COR-L47 (cell line): ENCODE measurements at places on chromosomes 12 and 14.

GRCh38 chr14:26870722-26871617, 273.1 kb upstream of the NOVA1 start:
- DNase-seq = peak; percentile 49

GRCh38 chr14:63647696-63648410, 6.2 kb upstream of the WDR89 start:
- DNase-seq = no peak

DNA sequence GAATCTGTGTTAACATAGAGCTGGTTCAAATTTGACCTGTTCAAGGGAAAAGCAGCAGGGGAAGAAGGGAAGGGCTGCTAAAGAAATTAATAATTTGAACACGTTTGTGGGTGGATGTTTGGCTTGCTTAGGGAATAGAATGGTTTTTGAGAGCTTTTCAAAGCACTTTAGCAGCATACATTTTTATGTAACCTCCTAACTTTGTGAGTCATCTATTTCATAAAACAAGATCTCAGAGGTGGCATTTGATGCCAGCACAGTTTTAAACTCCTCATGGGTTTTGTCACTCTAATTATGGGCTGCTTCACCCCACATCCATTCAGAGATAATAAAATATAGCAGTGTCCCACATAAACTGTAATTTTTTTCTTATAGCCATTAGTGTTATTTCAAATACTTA, 143.8 kb downstream of the ACSS3 start:
- DNase-seq = no peak

- no peak for DNase-seq
Observed at GRCh38 chr12:122886851-122887818, 8.8 kb downstream of the VPS37B start.

- DNase-seq = no peak
Observed at GRCh38 chr12:33296529-33296928, 143.1 kb downstream of the SYT10 start.

DNA sequence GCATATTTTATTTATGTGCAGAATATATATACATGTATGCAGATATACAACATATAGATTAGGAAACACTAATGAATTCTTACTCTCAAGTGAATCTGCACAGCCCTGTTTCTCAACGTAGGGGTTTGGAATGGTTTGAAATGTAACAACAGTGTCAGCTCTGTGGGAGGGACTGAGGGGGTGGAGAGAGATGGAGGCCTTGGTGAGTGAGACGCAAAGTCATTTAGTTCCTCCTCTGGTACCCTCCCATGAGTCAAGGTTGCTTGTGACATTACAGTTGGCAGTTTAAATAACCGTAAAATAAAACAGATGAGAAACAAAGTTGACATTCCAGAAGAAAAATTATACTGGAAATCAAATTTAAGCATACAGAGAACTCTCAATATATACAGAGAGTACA, 313.0 kb upstream of the PRKD1 start:
- no peak for DNase-seq

- no peak for DNase-seq
Observed at GRCh38 chr14:53570411-53571387, 385.9 kb downstream of the BMP4 start.

GRCh38 chr12:53047221-53048032, 2.4 kb upstream of the TNS2 start:
- DNase-seq = peak; percentile 74

GRCh38 chr12:6618483-6619225, 11.5 kb upstream of the CHD4 start:
- DNase-seq = no peak

- DNase-seq = no peak
Observed at GRCh38 chr14:37678916-37679315, 83.5 kb downstream of the TTC6 start.

DNA sequence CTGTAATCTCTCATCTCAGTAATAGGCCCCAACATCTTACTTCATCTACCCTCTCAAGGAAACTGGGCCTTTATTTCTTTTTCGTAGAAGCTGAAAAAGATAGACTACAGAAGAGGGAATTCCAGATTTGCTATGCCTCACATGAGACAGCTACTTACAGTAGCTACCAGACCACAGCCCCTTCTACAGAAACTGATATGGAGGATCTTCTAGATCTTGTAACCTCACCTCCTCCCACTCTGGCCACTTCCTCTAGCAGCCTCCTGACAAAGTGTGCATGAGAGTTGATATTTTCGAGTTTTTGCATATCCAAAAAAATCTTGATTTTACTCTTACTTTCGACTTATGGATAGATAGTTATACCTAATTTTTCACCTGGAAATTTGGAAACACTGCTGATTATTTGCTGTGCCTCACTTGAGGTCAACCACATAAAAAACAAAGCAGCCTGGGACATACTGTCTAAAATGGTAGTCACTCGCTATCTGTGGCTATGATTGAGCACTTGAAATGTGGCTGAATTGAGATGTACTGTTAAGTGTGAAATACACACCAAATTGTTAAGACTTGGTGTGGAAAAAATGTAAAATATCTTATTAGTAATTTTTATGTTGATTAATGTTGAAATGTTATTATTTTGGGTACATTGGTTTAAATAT, 86.3 kb upstream of the NID2 start:
- no peak for DNase-seq

DNA sequence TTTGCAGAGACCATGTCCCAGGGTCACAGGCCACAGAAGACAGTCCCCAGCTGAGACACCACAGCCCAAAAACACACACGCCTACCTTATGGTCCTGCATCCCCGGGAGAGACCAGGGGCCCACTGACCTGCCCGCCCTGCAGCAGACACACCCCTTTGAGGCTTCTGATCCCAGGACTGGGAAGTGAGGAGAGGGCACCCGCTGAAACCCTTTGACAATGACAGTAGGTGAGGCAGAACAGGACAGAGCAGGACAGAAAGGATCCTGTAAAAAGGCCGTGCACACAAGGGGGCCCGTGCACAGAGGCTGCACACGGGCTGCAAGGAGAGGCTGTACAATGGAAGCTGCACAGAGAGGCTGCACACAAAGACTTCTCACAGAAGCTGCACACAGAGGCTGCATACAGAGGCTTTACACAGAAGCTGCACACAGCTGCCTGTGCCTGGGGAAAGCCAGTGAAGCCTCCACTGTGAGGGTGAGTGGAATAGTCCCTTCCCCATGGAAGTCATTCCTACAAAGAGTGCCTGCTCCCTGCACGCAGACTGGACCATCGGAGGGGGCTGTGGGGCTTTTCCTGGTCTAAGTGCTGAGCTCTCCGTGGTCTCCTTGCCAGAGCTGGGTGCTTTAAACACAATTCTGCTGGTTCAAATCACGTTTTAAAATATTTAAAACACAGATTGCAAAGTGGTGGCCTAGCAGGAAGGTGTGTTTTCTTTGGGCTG, 16.6 kb upstream of the SFSWAP start:
- no peak for DNase-seq

GRCh38 chr12:55194382-55194781, 26.4 kb upstream of the OR10A7 start:
- DNase-seq = no peak

DNA sequence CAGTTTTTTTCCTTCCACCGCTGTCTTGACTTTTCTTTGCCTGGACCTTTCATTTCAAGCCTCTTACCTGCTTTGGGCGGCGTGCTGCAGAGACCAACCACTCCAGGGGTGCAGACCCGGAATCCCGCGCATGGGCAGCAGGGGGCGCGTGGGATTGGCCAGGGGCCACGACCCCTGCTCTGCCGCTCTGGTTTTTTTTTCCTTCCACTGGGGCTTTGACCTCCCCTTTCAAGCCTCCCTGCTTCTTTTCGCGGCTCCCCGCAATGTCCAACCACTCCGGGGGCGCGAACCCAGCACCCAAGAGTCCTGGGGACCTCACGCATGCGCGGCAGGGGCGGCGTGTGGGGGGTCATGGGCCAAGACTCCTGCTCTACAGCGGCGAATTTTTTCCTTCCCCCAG, 325.1 kb downstream of the ALG10 start:
- DNase-seq = no peak

DNA sequence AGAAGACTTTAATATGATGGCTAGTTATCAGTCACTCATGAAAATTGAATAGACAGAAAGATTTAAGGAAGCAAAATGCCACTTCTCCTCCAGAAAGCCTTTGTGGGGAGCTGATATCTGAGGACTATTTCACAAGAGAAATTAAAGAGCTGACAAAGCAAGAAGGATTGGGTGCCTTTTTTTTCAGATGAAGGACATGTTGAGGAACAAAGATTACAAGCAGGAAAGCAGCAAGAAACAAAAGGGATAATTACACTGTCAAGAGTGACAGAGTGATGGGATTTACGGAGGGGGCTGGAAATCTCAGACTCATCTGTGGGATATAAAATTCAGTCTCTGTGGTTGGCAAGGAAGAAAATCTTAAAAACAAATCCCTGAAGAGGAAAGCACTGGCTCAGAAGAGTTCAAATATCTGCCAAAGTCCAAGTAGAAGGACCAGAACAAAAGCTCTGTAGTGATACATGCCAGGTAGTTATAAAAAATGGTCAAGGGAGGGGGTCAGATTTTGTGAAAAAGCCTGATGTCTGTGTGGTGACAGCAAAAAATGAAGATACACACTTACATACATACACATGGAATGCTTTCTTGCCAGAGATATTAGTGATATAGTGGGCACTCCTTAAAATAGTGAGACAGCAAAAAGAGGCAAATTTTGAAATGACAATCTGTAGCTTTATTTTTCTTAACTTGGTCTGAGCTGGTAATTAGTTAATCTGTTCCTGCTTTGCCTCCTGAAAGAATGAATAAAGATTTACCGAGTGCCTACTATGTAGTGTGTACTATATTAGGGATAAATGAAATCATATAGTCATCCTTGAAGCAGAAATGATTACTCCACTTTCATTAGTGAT, 62.9 kb downstream of the EPS8 start:
- no peak for DNase-seq

DNA sequence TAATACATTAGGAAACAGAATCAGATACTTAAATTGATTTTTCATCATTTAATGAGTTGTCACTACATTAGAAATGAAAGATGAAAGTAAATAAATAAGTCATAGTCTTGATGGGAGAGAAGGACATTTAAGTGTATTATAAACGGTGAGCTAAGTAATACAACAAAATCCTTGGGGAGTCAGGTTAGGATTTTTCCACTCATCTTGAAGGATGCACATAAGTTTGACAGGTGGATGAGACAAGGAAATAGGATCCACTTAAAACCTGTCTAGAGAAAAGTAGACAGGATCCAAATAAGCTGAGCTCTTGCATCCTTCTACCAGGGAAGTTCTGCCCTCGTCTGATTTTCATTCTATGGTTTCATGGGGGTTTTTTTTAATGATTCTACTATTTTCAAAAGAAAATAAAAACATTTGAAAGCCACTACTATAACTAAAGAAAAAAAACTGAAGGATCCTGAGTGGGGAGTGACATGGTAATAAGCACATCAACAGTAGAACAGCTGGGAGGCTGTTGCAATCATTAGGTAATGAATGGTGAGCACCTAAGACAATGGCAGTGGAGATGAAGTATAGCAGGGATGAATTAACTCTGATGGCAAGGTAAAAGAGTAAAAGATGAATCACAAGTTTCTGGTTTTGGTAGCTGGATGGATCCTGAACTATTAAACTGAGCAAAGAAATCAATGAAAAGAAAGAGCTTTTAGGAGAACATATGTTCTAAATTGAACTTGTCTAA, 17.0 kb downstream of the CEP128 start:
- DNase-seq = no peak

- DNase-seq = no peak
Observed at GRCh38 chr12:69927164-69927563, 102.1 kb downstream of the MYRFL start.

DNA sequence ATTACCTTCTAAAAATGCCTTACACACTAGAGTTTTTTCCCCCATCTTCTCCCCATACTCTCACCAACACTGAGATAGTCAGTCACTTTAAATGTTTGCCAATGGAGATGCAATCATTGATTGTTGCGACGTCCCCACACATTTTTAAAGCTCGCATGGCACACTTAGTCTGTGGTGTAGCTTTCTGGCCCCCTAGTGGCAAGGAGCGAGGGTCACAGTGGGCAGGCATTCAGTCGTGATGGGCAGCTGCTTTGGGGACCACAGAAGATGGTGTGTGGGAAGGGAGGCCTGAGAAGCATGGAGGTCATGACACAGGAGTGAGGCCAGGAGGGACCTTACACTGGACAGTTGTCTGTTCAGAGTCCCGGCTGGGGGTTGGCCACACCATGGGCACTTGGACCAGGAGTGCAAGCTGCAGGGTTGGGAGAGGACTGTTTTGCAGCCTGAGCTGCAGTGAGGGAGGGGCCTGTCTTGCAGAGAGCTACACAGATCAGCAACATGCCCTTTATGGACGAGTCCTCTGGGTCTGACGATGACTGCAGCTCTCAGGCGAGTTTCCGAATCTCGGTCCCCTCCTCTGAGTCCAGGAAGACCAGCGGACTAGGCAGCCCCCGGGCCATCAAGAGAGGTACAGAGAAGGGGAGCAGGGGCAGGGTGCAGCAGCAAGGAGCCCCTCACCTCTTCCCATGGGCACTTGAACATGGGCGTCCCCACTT, 28.6 kb downstream of the PIGH start:
- peak; percentile 50 for DNase-seq

GRCh38 chr14:89394972-89395371, 22.1 kb downstream of the FOXN3 start:
- DNase-seq = no peak

GRCh38 chr14:68607867-68608573, 184.8 kb downstream of the ZFP36L1 start:
- no peak for DNase-seq

GRCh38 chr14:82657186-82657675, 1123.6 kb upstream of the SEL1L start:
- no peak for DNase-seq

DNA sequence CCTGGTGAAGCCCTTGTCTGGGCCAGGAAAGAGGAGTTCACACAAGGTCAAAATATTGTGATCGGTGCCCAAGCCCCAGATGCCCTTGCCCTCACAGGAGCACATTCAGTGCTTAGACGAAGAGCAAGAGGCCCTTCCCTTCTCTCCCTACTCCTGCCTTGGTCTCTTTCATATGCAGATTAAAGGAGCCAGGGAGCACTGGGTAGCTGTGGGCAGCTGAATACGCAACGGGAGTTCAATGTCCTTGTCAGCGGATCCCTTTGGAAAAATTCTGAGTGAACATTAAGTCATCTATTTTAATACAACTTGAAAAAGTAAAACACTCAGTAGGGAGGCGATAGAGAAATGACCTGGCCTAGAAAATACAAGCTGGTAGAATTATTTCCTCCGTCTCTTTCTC, 1489.4 kb downstream of the AACS start:
- DNase-seq = no peak

DNA sequence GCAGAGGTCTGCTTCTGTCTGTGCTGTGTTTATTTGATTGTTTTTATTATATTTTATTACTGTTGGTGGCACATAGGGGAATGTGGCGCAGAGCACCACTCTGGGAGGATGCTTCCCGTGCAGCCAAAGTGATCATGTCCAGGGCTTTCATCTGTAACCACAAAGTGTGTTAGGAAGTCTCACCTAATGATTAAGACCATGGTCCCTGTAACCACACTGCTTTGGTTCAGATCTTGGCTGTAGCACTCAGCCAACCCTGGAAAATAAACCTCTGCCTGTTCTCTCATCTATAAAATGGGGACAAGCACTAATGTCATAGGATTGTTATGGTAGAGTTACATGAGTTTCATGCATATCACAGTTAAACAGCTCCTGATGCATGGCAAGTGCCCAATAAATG, 1.9 kb downstream of the RESF1 start:
- DNase-seq = no peak
